ENCODE measurements at places on chromosomes 16 and 17. TPM values are rescaled to one million over a fixed set of nuclear protein-coding genes. Genes with fewer than 3 reads are reported as not detected.

GRCh38 chr17:14434506-14434905 is 133.6 kb downstream of the HS3ST3B1 start:
- no peaks in the 10 kb centered on the region for H3K36me3 ChIP-seq
- no peak overlapping the region for H3K4me3 ChIP-seq
- peak; percentile 1 for DNase-seq
- H3K4me1 ChIP-seq: no peaks in the 10 kb centered on the region
- no peaks in the 10 kb centered on the region for H3K27me3 ChIP-seq
- no peak overlapping the region for H3K27ac ChIP-seq

HES7 gene
- 1.9 TPM for total RNA-seq

- H3K27ac ChIP-seq: no peak overlapping the region
- DNase-seq: no peak
- H3K4me1 ChIP-seq: no peaks in the 10 kb centered on the region
- peaks cover 3% of the 10 kb centered on the region for H3K27me3 ChIP-seq
- H3K36me3 ChIP-seq: no peaks in the 10 kb centered on the region
- H3K4me3 ChIP-seq: no peak overlapping the region
These were observed 311.0 kb upstream of the TNRC6C start for GRCh38 chr17:77647531-77647930.

DPEP3 gene
- not detected for total RNA-seq

CPNE7 gene
- total RNA-seq: 46.9 TPM

PRSS33 gene
- total RNA-seq: not detected

KRTAP2-3 gene
- not detected for total RNA-seq

DNA sequence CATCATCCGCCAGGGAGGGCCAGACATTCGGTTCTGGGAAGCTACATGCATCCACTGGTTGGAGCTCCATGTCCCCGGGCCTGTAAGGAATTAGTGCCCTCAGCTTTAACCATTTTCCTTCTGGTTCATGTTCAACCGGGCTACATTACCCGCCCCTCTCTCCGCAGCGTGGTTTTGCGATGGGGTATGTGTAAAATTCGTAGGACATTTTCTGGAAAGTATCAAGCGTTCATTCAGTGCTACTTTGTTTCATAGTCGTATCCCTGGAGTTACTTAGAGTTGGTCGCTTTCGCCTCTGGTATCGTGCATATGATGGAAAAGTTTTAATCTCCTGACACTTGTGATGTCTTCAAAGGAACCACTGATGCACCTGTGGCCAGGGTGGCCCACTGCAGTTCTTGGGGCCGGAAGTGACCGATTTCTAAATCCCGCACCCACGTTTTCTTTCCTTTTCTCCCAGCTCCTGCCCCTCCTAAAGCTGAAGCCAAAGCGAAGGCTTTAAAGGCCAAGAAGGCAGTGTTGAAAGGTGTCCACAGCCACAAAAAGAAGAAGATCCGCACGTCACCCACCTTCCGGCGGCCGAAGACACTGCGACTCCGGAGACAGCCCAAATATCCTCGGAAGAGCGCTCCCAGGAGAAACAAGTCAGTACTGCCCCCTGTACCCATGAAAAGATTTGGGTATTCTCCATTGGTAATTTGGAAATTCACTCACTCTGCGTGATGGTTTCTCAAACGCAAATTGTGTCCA is 637 bp downstream of the RPL23A start:
- peaks cover 18% of the 10 kb centered on the region for H3K4me1 ChIP-seq
- DNase-seq: no peak
- peak overlapping the region; percentile 95 for H3K4me3 ChIP-seq
- H3K27me3 ChIP-seq: no peaks in the 10 kb centered on the region
- H3K36me3 ChIP-seq: peaks cover 20% of the 10 kb centered on the region
- H3K27ac ChIP-seq: peak overlapping the region; percentile 83

DNA sequence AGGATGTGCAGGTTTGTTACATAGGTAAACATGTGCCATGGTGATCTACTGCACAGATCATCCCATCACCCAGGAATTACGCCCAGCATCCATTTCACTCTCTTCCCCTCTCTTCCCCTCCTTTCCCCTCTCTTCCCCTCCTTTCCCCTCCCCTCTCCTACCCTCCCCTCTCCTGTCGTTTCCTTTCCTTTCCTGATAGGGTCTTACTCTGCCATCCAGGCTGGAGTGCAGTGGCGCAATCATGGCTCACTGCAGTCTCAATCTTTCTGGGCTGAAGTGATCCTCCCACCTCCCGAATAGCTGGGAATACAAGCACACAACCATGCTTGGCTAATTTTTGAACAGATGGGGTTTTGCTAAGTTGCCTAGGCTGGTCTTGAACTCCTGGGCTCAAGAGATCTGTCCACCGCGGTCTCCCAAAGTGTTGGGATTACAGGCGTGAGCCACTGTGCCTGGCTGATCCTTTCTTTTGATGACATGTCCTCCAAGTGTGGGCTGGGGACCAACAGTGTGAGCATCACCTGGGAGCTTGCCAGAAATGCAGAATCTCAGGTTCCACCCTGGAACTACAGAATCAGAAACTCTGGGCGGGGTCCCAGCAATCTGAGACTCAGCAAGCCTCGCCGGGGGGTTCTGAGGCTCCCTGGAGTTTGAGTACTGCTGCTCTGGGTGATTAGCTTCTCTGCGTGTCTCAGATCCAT is 10.8 kb downstream of the ATP2C2 start:
- H3K27ac ChIP-seq: no peak overlapping the region
- DNase-seq: no peak
- no peaks in the 10 kb centered on the region for H3K36me3 ChIP-seq
- H3K27me3 ChIP-seq: no peaks in the 10 kb centered on the region
- H3K4me3 ChIP-seq: no peak overlapping the region

OR4D1 gene
- not detected for total RNA-seq

DNA sequence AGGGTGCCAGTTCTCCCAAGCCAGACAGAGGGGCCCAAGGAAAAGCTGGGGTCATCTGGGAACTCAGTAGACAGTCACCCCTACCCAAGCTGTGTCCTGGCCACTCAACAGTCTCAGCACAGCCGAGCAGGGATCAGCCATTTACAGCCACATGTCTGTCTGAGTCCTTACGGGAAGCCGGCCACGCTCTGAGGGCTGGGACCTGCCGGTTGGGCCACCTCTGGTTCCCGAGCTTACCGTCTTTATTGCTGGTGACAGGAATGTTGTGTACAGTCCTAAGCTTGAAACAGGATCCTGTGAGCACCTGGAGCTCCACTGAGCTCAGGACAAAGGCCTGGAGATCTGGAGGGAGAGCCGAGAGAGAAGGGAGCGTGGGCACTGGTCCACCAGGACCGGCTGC is 59.8 kb downstream of the TIMM22 start:
- no peak for DNase-seq
- H3K36me3 ChIP-seq: peaks cover 13% of the 10 kb centered on the region
- H3K27me3 ChIP-seq: no peaks in the 10 kb centered on the region
- no peak overlapping the region for H3K27ac ChIP-seq
- H3K4me1 ChIP-seq: no peaks in the 10 kb centered on the region
- no peak overlapping the region for H3K4me3 ChIP-seq

- no peak overlapping the region for H3K4me3 ChIP-seq
- no peaks in the 10 kb centered on the region for H3K27me3 ChIP-seq
- H3K27ac ChIP-seq: no peak overlapping the region
These were observed 189.2 kb upstream of the AXIN2 start for GRCh38 chr17:65750631-65751115.

All from GM12878 (cell line).